ENCODE measurements at places on chromosomes 1 and 21. TPM values are rescaled to one million over a fixed set of nuclear protein-coding genes. Genes with fewer than 3 reads are reported as not detected.

CADM3 gene
- total RNA-seq: 8.7 TPM

SPRR4 gene
- not detected for total RNA-seq

EDN2 gene
- total RNA-seq: 0.32 TPM

RYR2 gene
- 16.8 TPM for total RNA-seq

RAB3B gene
- total RNA-seq: 1.7 TPM

FAAH gene
- 6.9 TPM for total RNA-seq
